Activated T-cell treated with anti-CD3 and anti-CD28 coated beads, Interleukin-2, amount 50 U/mL, for 48 hours (primary cell): ENCODE measurements at places on chromosomes 4 and X.

GRCh38 chr4:88295656-88296055 lies 11.3 kb upstream of the PPM1K start:
- DNase-seq, result no peak

DNA sequence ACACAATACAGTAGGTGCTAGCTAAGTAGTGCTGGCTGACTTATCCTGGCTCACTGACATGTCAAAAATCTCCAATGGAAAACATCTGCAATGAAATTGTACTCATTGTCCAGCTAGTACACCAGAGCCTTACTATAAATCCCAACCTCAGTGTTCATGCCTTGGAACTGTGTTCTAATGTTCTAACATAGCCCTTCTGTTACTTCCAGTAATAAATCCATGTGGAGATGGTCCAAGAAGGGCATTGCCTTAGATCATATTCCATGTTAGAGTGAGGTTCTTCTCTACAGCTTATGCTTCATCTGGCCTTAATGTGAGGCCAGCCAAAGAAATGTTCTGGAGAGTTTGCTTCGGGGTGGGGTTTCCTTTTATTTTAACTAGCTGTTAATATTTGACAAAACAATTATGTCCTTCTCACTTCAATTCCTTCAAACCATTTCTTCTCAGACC lies 25.1 kb downstream of the ENOX2 start:
- no peak for DNase-seq

- DNase-seq, result no peak
These were observed 248.3 kb downstream of the DHRSX start for GRCh38 chrX:2252331-2253065.

GRCh38 chrX:72027024-72027913 lies 104.4 kb downstream of the RTL5 start:
- DNase-seq, result no peak

GRCh38 chr4:100493756-100494155 lies 24.1 kb downstream of the EMCN start:
- no peak for DNase-seq

- DNase-seq, result no peak
These were observed 27.0 kb upstream of the GPR78 start for GRCh38 chr4:8553216-8553615.
